ENCODE measurements at places on chromosomes 5 and 9.

GRCh38 chr5:89297066-89297465 lies 414.1 kb upstream of the MEF2C start:
- no peak for DNase-seq

DNA sequence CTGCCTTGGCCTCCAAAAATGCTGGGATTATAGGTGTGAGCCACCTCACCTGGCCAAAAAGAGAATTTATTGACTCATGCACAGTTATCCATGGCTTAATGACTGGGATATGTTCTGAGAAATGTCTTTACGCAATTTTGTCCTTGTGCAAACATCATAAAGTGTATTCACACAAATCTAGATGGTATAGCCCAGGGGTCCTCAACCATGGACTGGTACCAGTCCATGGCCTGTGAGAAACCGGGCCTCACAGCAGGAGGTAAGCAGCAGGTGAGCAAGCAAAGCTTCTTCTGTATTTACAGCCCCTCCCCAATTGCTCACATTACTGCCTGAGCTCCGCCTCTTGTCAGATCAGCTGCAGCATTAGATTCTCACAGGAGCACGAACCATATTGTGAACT lies 12.4 kb upstream of the SIL1 start:
- no peak for DNase-seq

GRCh38 chr9:122095010-122095767 lies 2.1 kb upstream of the TTLL11 start:
- peak; percentile 12 for DNase-seq

DNA sequence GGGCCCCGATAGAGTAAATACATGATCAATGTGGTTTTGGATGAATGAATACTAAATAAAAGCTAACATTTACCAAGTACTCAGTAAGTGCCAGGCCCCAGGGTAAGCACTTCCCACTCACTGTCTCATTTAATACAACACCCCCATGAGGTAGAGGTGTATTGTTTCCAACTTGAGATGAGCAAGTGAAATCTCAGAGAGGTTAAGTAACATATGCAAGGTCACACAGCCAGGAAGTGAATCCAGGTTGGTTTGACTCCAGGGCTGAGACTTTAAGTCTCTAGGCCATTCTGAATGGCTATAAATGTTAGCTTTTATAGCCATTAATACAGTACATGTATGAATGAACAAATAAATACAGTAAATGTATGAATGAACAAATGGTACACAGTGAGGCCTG lies 39.4 kb downstream of the LHX2 start:
- DNase-seq = no peak

- DNase-seq = no peak
Observed at GRCh38 chr9:37700131-37700530, 49.4 kb downstream of the FRMPD1 start.

DNA sequence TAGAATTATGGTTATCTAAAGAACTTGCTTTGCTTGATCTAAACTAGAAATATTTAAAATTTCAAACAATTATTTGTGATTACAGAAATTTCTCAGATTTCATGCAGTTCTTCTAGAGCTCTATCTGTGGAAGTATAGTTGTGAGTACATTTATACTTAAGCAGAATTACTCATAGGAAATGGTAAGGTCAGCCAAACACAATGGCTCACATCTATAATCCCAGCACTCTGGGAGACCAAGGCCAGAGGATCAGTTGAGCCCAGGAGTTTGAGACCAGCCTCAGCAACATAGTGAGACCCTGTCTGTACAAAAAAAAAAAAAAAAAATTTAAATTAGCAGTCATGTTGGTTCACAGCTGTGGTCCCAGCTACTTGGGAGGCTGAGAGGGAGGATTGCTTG lies 71.0 kb downstream of the INVS start:
- no peak for DNase-seq

GRCh38 chr5:38595132-38595745 lies 38.8 kb upstream of the LIFR start:
- DNase-seq = no peak
